ENCODE measurements at places on chromosomes 3 and 15.

DNA sequence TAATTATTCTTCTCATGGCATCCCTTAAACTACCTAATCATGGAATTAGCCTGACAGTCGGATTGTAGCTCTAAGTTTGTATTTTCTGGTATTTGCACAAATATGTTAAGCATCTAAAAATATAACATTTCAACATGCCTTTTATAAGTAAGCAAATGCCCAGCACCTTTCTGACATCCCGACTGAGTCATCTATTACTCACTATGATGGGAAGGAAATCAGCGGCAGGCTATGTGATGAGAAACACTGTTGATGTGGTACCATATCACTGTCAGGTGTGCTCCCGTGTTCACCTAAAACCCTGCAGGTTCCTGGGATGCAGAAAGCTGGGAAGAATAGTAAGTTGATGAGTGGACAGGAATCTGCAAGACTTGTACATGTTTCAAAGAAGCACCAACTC, 367.8 kb upstream of the IL12A start:
- no peak for DNase-seq

GRCh38 chr15:92914103-92914499, 14.0 kb downstream of the CHD2 start:
- DNase-seq: no peak

GRCh38 chr3:52881871-52882270, 15.5 kb downstream of the STIMATE start:
- DNase-seq: no peak

GRCh38 chr3:47741925-47742324, 39.8 kb downstream of the SMARCC1 start:
- no peak for DNase-seq

DNA sequence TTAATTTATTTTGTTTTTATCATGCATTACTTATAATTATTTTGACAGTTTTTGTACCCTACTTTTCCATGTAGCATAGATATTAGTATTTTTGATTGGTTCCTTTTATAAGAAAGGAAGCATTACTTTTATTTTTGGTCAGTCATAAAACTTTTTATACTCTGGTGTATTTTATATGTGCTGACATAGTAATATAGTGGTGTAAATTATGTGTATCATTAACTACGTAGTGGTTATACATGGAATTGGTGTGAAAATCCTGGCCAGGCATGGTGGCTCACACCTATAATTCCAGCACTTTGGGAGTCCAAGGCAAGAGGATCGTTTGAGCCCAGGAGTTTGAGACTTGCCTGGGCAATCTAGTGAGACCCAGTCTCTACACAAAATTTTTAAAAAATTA, 18.8 kb upstream of the NIPA2 start:
- no peak for DNase-seq

Measured in activated T-cell treated with anti-CD3 and anti-CD28 coated beads for 48 hours (primary cell).